Spinal cord (tissue), 10 donors: ENCODE measurements at places on chromosomes 7 and 10. TPM values are rescaled to one million over a fixed set of nuclear protein-coding genes. Genes with fewer than 3 reads are reported as not detected.

DNA sequence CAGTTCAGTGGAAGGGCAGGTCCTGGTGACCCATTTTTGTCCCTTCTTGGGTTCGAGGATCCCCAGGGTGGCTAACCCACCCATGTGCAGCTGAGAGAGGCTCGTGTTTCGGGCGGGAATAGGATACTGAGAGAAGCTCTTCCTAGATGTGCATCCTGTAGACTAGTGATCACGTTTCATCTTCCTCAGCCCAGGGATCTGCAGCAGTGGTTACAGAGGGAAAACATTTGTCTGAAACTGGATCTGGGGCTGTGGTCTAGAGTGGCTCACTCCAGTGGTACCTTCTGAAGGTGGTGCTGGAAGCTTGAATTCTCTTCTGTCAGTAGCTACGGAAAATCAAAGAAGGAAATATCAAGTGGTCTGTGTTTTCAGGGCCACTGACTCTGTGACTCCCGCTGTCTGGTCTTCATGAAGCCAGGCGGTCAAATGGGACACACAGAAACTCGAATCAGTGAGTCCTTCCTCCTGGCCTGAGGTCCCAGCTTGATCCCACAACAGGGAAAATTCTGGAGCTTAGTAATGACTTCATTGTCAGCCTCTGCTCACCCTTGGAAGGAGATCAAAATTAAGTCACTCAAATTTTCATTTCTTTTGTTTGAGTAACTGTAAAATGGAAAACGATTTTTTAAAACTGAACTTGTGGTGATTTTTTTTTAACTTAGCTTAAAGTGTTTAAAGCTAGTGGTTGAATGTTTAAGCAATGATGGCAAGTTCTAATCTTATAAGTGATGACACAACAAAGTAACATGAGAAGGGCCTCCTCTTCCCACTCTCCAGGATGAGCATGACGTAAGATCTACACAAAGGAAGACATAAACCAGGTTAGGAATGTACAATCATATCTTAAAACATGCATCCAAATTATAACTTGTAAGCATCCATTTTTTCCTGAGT lies 469.3 kb upstream of the KLF6 start:
- H3K4me1 ChIP-seq = no peaks in the 10 kb centered on the region
- H3K27ac ChIP-seq = no peak overlapping the region
- no peak for DNase-seq
- no peak overlapping the region for H3K4me3 ChIP-seq

Gene TMEM270
- total RNA-seq = not detected

GRCh38 chr10:62258926-62259325 lies 9.7 kb downstream of the RTKN2 start:
- no peak for DNase-seq
- no peak overlapping the region for H3K4me3 ChIP-seq
- no peaks in the 10 kb centered on the region for H3K36me3 ChIP-seq
- H3K27ac ChIP-seq = no peak overlapping the region
- no peaks in the 10 kb centered on the region for H3K4me1 ChIP-seq

Gene DDC
- 2.5 TPM for total RNA-seq

DNA sequence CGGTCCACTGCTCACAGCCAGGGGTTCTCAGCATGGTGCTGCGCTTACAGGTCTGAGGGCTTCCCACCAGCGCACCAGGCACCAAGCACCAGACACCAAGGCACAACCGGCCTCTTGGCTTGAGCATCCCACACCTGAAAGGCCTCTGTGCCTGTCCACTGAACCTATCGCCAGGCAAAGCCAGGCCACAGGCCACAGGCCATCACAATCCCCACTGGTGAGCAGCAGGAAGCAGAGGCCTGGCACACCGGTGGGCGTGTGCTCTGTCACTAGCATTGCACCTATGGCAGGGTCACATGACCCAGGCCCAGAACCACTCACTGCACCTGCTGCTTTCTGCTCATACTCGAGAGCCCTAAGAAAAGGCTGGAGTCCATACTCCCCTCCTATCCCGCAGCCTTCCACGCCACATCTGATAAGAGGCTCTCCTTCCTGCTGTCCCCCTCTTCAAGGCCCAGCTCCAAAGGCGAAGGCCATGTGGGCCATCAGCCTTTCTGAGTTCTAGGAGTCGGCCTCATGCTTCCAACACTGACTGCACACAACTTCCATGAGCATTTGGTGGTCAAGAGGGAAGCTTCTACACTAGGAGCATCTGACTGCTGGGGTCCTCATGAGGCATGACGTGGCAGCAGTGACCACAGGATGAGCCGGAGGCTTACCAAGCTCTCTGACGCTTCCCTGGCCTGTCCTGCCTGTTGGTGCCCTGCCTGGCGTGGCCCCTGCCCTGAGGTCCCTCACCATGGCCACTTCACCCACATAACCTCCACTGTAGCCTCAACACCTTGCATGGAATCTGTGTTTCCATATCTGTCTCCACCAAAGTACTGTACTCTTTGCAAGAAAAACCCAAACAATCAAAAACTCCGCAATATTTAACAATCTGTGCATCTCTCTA lies 166.3 kb downstream of the TNS3 start:
- H3K27me3 ChIP-seq = no peaks in the 10 kb centered on the region
- peaks cover 45% of the 10 kb centered on the region for H3K36me3 ChIP-seq
- no peak overlapping the region for H3K27ac ChIP-seq

GRCh38 chr10:131021246-131021895 lies 290.1 kb downstream of the TCERG1L start:
- H3K27ac ChIP-seq = no peak overlapping the region
- peaks cover 3% of the 10 kb centered on the region for H3K4me1 ChIP-seq
- no peak overlapping the region for H3K4me3 ChIP-seq
- no peaks in the 10 kb centered on the region for H3K36me3 ChIP-seq
- H3K27me3 ChIP-seq = no peaks in the 10 kb centered on the region
